GM04503 (cell line): ENCODE measurements at places on chromosomes 7 and 10.

- no peak for DNase-seq
Measured at GRCh38 chr10:44004913-44005787, 356.5 kb upstream of the ZNF32 start.

DNA sequence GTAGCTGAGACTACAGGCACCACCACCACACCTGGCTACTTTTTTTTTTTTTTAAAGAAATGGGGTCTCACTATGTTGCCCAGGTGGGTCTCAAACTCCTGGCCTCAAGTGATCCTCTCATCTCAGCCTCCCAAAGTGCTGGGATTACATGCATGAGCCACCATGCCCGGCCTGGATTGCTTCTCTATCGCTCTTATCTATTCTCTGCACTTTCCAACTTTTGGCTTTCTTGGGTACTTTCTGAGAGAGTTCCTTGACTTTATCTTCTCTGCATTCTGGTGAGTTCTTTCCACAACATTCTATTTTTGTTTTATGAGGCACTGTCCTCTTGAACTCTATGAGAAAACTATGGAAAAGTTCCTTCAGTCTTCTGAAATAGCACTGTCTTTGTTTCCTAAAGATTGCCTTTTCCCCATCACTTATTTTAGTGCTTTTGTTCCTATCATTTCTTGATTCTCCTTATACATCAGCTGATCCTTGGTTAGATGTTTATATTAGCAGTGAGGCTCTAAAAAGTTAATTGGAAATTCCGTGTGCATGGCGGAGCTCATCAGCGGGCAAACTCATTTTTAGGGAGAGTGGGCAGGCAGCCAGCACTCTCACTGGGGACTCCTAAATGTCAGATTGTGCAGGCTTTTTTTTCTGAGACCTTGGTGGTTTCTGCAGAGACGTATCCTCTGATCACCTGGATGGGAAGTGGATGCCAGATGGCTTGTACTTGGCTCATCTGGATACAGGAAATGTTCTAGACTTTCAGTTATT lies 43.9 kb downstream of the HIP1 start:
- no peak for DNase-seq

DNA sequence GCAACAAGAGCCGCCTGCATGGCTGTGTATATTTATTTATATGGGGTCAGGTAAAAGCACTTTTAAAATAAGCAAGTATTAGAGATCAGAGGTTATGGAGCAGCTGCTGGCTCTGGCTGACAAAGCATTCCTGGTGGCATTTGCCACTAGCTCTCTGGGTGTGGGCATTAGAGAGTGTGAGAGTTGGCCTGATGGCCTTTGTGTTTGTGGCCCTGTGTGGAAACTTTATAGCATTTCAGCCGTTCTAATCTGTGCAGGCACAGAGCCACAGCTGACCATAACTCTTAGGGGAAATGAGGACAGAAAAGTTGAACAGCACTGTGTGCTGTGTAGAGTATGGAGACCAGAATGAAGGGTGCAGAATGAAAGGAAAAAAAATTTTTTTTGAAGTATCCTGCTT lies 118.9 kb downstream of the AUTS2 start:
- DNase-seq, result no peak

GRCh38 chr7:133511708-133512107 lies 258.8 kb downstream of the EXOC4 start:
- DNase-seq, result no peak

DNA sequence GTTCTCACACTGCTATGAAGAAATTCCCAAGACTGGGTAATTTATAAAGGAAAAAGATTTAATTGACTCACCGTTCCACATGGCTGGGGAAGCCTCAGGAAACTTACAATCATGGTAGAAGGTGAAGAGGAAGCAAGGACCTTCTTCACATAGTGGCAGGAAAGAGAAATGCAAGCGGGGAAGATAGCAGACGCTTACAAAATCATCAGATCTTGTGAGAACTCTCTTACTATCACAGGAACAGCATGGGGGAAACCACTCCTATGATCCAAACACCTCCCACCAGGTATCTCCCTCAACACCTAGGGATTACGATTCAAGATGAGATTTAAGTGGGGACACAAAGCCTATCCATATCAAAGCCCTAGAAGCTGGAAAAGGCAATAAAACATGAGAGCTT lies 130.8 kb downstream of the MDFIC start:
- DNase-seq, result no peak

- DNase-seq, result no peak
Measured at GRCh38 chr10:43922335-43923280, 273.9 kb upstream of the ZNF32 start.

GRCh38 chr10:93417266-93417665 lies 64.9 kb downstream of the MYOF start:
- no peak for DNase-seq

DNA sequence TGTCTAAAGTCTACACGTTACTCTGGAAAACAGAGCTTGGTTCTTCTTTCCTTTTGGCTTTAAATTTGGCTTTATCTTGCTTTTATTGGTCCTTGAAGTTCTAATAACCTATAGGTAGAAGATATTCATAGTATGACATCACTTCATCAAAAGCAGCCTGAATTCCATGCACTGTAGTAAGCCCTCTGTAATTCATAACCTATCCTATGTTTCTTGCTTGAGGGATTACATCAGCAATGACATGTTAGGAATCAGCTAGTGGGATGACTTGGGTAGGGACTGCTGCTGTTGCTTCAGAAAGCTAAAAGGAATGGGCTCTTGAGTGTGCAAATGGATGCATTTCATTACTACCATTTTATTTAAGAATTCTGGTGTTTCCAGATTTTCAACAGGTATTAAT lies 184.9 kb downstream of the PTEN start:
- DNase-seq, result no peak

DNA sequence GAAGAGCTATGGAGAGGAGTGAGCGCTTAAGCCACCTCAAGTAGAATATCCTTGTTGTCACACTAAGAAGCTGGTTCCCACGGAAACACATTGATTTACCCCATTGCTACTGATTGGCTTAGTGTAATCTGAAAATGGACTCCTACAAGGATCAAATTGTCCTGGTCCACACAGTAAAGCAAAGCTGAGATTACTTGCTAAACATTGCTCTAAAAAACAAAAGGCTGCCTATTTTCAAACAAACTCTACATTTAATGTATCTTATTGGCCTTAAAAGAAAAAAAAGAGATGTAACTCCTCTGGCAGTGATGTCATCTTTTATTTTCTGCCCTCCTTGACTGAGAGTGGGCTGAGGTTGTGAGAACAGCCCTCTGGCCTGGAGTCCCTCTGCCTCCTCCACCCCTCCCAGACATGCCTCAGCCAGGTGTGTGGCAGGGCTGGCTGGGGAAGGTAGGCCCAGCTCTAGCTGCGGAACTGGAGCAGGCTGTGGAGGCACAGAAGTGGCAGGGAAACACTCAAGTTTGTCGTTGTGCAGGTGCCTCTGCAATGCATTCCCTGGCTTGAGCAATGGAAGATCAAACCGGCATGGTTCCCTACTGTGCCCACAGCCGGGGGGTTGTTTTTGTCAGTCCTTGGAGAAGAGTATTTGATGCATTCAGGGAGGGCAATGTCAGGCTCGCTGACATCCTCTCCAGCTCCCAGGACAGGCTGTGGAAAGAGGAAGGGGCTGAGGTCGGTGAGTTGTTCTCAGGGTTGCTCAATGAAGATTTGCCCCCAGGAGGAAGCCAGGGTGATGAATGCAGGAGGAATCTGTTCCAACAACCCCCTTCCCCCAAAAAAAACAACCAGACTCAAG lies 9.1 kb downstream of the KLF6 start:
- no peak for DNase-seq
